ENCODE measurements at places on chromosomes 1 and 21.
A peak's percentile ranks its signal among the peaks of the same experiment; 100 is the strongest.

GRCh38 chr1:197284966-197285365 lies 16.9 kb downstream of the CRB1 start:
- DNase-seq: no peak

GRCh38 chr1:103162360-103162759 lies 54.0 kb upstream of the COL11A1 start:
- no peak for DNase-seq

- no peak for DNase-seq
These were observed 165.6 kb downstream of the DSCAM start for GRCh38 chr21:40681164-40681859.

DNA sequence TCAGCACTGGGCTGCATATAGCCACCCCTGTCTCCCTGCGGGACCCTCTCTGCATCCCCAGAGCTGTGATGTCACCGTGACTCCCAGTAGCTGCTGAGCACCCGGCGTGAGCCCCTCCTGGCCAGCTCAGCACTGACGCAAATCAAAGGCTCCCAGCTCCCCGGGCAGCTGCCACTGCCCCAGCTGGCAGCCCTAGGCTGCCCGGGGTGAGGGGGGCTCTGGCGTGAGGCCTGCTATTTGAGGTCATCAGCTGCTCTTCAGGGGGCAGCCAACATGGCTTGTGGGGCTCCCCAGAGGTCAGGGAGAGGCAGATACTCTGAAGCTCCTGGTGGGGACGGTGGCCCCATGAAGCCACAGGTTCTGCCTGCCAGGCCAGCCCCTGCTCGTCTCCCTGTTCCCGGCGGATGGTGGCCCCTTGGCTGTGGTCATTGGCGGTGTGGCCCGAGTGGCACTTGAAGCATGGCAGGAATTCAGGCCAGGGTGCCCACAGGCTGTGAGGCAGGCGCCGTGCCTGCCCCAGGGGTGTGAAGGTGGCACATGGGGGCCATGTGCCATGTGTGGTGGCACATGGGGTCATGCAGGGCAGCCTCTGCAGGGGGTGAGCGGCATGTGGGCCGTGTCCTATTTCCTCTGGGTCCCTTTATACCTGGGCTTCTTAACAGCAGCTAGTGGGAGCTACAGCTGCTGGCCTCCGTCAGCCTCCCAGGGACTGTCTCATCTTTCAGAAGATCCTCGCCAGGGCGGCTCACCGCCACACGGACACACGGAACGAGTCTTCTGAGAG lies 85.4 kb downstream of the SIK1 start:
- no peak for DNase-seq

- DNase-seq: no peak
These were observed 57.7 kb upstream of the NUF2 start for GRCh38 chr1:163263818-163264655.

- DNase-seq: no peak
These were observed 53.2 kb downstream of the DDAH1 start for GRCh38 chr1:85411567-85412305.

DNA sequence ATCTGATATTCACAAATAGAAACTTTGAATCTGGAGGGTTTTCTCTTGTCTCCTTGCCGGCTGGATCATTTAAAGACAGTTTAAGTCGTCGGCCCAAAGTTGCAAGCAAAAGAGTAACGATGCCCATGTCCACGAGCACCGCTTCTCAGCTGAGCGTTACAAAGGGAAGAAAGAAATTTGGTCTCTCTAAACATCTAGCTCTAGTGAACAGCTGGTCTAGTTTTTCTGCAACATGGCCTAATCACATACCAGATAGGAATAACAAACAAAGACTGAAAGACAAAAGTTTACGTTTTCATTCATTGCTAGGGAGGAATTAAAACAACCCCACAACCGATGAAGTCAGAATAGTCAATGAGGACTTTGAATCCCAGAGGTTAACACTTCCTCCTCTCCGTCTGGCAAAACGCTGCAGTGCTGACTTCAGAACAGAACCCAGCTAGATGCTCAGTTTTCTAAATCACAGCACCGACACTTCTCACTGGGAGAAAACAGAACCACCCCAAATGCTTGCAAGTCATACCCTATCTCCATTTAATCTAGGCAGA lies 69.4 kb downstream of the NTPCR start:
- DNase-seq: no peak

DNA sequence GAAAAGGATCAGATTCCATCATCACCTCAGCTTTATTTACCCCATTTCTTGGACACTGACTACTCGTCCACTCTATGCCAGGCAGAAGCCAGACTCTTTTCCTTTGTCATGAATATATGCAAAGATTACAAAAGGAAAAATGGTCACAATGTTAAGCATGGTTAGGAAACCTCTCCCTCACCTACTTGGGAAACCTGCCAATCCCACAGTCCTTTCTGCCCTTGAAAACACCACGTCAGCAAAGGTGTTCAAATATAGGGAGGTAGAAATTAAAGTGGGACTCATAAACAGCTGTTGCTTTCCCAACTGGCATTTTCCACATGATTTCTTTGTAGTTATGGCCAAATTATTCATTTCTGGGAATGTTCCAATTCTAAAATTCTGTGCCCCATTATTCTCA lies 16.2 kb upstream of the ATP13A2 start:
- DNase-seq: no peak

DNA sequence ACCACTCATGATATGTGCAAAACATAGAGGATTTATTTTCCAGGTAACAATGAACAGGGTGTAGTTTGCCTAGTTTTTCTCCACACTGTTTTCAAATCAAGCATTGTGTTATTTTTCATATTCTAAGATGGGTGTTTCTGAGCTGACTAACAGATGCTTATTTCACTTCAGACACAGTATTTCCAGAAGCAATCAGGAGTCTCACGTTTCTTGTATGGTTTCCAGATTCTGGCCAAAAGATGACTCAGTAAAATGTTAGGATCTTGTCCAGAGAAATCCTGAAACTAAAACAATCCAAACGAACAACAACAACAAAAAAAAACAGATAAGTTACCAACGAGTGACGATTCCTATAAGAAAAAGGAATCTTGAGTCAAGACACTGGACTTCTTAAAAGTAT lies 5.3 kb downstream of the UTS2 start:
- no peak for DNase-seq

DNA sequence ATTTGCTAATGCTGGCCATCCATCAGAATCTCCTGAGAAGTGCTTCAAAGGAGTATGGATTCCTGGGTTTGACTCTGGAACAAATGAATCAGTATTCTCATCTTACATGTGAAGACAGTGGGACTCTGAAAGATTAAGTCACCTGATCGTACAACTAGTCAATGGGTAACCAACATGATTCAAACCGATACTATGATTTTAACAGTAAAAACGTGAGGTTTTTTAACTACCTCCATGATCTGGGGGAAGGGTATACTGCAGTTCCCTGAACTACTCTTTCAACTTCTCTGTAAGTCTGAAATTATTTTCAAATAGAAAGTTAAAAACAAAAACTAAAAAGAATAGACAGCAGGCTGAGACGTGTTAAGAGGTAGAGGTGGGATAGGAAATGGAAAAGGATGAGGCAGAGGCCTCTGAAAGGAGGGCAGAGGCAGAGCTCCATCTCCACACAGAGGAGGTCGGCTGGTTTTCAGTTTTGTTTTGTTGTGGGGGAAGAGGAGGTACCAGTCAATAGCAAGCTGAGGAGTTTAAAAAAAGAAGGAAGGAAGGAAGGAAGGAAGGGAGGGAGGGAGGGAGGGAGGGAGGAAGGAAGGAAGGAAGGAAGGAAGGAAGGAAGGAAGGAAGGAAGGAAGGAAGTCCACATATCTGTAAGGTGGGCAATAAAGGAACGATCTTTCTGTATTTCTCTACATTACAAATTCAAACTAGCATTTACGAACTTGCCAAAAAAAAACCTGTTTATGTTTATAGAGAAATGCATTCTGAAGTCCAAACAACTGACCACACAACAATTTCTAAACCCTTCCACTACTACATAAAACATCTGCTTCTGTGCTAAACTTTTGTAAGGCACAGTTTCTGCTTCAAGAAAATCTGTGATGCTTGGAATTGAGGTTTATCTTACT lies 213.1 kb downstream of the RERE start:
- no peak for DNase-seq

DNA sequence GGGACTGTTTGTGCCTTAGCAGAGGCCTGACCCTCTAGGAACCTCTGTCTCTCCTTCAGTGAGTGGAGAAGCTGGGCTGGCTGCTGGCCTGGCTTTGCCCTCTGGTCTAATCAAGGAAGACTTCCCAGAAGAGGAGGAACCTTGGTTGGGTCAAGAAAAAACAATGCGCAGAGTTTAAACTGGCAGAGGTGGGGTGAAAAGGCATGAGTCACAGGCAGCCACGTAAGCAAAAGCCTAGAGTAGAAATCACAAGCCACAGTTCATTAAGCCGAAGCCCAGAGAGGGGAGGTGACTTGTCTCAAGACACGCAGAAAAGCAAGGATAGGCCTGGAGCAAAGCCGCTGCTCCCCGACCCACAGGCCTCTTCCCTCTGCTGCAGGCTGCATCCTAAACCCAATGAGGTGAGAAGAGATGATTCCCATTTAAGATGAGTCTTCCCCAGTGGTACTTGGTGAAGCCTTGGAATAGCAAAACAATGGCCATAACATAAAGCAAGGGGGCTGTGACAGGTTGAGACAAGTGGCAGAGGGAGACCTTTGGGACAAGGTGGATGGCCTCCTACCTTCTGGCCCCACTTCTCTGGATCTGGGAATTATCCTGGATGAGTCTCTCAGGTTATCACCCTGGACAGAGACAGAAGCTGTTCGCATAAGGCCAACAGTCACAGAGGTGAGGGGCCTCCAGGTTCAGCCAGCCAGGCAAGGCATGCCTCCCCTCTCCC lies 7.7 kb downstream of the PDZK1IP1 start:
- DNase-seq: peak; percentile 64

DNA sequence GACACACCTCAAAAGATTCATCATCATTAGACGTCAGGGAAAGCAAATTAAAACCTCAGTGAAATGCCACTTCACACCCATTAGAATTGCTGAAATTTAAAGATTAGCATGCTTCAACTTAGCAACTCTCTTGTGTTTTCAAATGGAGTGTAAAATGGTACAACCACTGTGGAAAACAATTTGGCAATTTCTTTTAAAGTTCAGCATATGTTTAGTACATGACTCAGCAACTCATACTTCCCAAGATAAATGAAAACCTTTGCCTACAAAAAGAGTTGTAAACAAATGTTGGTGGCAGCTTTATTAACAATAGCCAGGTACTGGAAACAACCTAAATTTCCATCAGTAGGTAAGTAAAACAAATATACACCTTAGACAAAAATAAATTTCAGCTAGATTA lies 42.7 kb downstream of the ST3GAL3 start:
- no peak for DNase-seq

GRCh38 chr21:18153063-18153462 lies 91.6 kb upstream of the CHODL start:
- DNase-seq: no peak

DNA sequence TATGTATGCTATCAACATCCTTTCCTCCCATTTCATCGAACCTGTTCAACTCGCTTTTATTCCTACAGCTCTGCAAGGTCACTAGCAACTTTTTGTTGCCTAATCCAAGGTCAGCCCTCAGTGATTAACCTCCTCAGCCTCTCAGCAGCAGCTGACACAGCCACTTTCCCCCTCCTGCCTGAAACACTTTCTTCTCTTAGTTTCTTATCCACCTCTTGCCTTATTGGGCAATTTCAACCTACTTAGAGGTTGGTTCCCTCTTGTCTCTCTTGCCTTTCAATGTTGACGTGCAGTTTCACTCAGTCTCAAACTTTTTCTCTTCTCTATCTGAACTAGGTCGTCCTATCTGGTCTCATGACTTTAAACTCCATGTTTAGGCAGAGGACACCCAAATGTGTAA lies 156.3 kb downstream of the C1orf94 start:
- DNase-seq: no peak

DNA sequence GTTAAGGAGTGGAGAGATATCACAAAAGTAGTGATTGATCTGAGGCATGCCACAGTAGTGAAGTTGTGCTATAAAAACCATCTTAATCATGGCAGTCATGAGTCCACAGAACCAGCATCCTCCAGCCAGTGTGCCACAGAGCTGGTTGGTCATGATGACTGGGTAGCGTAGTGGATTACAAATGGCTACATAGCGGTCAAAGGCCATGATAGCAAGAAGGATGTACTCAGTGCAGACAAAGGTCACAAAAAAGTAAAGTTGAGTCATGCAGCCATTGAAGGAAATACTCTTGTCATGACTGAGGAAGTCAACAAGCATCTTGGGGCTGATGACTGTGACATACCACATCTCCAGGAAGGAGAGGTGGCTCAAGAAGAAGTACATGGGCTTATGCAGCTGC lies 6.7 kb downstream of the OR6Y1 start:
- no peak for DNase-seq

- no peak for DNase-seq
These were observed 16.4 kb upstream of the C4BPB start for GRCh38 chr1:207072233-207072632.

DNA sequence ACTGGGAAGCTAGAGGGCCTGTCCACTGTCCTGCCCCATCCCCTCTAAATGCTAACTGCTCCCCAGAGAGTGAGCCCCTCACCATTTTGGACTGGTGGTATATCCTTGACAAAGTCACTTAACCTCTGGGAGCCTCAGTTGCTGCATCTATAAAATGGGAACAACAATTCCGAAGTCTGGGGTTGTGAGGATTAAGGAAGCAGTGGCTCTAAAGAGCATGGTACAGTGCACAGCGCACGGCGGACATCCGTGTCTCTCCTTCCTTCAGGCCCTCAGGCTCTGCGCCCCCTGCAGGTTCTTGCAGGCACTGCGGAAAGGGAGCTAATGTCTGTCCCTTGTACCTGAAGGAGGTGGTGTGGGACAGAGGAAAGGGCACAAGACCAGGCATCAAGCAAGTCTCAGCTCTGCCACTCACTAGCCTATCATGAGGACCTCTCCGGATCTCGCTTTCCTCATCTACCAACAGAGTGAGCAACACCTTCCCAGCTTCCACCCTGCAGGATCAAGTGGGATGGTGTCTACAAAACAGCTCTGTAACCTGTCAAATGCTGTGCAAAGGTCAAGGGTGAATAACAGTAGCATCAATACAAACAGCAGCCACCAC lies 20.1 kb downstream of the ECE1 start:
- peak; percentile 85 for DNase-seq

DNA sequence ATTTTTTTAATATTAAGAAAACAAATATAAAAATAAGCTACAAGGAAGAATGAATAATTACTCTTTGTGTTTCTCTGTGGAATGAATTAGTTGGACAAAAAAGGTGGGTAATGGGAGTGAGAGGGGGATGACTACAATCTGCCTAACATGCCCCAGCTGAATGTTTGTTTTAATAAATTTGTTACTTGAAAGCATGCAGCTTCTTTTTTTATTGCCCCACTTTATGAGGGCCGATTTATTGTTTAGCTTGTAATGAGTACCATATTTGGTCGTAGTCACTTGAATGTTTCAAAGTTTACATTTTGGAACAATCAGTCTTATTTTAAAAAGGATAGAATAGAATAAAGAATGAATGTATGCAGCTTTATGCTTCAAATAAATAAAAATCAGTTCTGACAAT lies 197.4 kb downstream of the LBR start:
- DNase-seq: no peak

GRCh38 chr21:22791986-22792560 lies 1793.9 kb downstream of the NCAM2 start:
- no peak for DNase-seq

- no peak for DNase-seq
These were observed 195.5 kb downstream of the ADSS2 start for GRCh38 chr1:244256086-244256676.

- no peak for DNase-seq
These were observed 64.1 kb upstream of the RNPC3 start for GRCh38 chr1:103461161-103462105.

All from vagina (tissue), 2 donors.